ENCODE measurements at places on chromosomes 1 and 21.

GRCh38 chr1:90925928-90926869 lies 95.6 kb downstream of the ZNF644 start:
- DNase-seq = no peak

- no peak for DNase-seq
Observed at GRCh38 chr1:185039726-185040407, 5.5 kb upstream of the RNF2 start.

GRCh38 chr1:64948905-64949833 lies 17.2 kb downstream of the JAK1 start:
- DNase-seq = no peak

DNA sequence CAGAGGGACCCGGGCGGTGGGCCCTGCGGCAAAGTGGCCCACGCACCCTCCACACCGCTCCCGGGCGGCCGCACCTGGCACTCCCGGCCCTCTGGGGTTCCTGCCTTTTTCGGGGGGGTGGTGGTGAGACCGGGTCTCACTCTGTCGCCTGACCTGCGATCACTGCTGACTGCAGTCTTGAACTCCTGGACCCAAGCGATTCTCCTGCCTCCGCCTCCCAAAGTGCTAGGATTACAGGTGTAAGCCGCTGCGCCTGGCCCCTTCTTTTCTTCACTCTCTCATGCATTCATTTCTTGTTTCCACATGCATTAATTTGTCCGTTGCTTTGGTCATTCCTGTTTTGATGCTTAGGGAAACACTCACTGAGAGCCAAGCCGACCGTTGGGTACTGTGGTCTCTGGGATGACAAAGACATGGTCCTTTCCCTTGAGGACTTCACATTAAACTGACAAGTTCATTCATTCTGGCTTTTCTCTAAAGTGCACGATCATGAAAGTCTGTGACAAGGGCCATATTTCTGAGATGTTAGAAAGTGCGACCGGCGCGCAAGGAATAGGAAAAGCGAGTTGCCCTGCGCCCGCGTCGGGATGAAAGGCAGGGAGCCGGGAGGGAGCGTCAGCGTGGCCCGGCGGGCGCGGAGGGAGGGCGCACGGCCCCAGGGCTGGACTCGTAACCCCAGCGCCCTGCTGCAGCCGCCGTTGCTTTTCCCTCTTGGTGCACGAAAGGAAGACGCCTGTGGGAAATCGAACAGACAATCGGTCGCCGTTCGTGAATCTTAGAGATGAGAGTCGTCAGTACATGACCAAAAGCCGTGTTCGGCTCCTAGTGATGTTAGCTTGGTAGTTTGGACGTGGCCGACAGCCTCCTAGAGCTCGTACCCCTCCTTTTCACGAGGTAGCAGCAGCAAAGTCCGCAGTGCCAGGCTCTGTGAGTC lies 1.0 kb upstream of the MCOLN2 start:
- no peak for DNase-seq

DNA sequence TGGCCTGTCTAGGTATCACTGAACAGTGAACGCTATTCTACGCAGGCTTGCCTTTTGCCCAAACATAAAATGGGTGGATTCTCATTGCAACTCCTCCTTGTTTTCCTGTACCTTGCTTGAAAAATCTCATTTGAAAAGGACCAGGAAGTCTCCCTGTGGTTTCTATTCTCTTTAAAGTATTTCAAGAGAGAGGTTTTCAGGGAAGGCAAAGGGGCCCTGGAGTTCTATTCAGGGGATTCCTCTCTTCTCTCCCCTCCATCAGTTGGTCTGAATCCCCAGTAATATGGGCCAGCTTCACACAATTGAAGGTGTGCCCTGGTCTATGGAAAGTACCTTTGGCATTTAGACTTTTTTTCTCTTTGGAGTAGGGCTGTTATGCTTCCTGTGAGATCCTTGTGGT lies 311.3 kb downstream of the RGS7 start:
- DNase-seq = no peak

DNA sequence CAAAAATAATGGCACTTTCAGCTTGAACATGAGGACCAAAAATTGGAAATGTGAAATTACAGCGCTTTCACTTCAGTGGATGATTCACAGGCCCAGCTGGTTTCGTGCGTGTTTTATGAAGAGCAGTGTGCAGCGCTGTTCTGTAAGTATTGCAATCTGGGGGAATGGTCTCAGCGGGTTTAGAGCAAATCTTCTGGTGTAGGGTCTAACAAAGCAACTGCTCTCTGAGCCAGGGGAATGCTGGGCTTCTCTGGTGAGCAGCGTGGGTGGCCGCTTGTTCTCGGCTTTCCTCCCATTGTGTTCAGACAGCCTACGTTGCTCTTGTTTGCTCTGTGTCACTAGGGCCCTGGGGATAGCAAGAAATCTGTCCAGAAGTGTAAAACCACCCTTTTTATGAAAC lies 42.4 kb upstream of the GADD45A start:
- no peak for DNase-seq

- peak; percentile 15 for DNase-seq
Observed at GRCh38 chr21:14686466-14687267, 140.6 kb upstream of the SAMSN1 start.

DNA sequence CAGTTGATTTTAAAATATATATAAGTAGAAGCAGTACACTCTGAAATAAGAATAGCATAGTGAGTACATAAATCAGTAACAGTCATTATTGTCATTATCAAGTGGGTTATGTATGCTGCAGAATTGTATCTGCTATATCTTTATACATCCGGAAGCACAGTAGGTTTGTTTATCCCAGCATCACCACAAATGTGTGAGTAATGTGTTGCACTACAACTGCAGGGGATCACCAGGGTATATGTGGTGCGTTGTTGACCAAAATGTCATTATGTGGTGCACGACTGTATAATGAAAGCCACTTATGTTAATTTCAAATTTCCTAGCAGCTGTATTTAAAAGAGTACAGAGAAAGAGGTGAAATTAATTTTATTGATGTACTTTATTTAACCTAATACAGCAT lies 87.7 kb upstream of the GADD45A start:
- DNase-seq = peak; percentile 75

DNA sequence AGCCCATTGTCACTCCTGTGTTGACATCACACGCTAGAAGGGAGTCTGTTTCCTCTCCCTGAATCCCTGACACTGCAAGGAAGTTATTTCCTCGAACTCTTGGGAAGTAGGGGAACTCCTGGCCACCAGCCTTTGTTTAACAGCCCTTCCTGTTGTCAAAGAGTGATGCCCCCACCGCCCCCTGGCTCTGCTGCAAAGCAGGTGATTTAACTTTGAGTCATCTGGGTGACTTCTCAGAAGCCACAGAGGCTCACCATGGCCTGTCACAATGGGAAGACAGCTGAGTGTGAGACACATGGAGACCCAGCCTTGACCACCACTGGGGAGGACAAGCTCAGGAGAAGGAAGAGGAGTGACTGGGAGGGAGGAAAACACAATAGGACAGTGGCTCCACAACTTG lies 182.8 kb downstream of the PSMG1 start:
- no peak for DNase-seq

- no peak for DNase-seq
Observed at GRCh38 chr1:117817629-117818028, 111.8 kb downstream of the GDAP2 start.

- peak; percentile 47 for DNase-seq
Observed at GRCh38 chr21:37711836-37712568, 204.3 kb downstream of the KCNJ6 start.

GRCh38 chr1:190578526-190578925 lies 100.9 kb upstream of the BRINP3 start:
- no peak for DNase-seq

- DNase-seq = no peak
Observed at GRCh38 chr1:110896090-110896489, 23.1 kb downstream of the CD53 start.

DNA sequence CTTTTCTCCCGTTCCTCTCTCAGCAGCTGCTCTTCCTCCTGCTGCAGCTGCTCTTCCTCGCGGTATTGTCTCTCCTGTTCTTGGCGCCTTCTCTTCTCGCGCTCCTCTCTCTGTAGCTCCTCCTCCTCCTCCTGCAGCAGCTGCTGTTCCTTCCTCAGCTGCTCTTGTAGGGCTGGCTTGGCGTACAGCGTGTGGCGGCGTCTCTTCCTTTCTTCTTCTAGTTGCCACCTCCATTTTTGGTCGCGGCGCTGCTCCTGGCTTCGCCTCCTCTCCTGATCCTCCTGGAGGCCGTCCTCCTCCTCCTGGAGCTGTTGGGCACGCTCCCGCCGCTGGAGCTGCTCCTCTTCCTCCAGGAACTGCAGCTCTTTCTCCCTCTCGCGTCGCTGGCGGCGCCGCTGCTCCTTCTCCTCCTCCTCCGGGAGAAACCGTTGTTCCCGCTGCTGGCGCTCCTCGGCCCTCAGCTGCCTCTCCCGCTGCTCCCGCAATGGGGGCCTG lies 4.8 kb downstream of the TCHH start:
- peak; percentile 12 for DNase-seq

- DNase-seq = no peak
Observed at GRCh38 chr1:28343405-28343804, 14.6 kb downstream of the MED18 start.

DNA sequence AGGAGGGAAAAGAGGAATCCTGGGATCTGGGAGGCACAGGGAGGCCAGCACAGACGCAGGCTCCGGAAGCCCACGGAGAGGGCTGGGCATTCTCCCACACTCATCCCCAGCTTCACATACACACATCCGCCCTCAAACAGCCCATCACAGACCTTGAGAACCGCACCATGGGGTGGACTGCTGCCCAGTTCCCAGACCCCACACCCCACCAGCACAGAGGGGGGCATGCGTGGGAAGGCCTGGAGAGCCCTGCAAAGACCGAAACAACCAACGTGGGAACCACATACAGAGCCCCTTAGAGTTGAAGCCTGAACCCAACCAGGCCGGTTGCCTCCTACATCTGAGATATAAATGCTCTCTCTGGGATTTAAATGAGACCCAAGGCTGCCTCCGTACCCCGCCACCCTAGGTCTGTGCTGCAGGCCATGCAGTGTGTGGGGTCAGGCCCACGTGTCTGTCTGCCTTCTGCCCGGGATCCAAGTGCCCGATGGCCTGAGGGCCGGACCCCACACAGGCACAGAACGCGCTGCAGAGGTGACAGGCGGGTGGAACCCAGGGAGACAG lies 126.2 kb upstream of the COL6A1 start:
- no peak for DNase-seq

GRCh38 chr1:181112071-181112929 lies 23.8 kb downstream of the IER5 start:
- peak; percentile 16 for DNase-seq

- no peak for DNase-seq
Observed at GRCh38 chr1:198167436-198167934, 10.7 kb downstream of the NEK7 start.

DNA sequence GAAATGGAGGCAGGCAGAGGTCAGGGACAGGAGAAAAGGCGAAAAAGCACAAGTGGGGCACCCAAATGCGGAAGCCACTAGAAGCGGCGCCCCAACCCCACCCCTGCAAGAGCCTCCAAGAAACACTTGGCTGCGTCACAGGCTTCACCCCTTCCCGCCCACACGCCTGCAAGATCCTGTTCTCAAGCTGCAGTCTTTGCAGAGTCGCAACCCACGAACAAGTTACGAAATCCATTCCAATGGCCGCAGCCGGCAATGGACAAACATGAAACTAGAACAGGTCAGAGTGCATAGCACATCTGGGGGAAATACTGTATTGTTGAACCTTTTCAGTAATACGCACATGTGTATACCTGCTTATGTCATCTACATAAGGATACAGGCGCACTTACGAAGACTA lies 103.6 kb downstream of the PSMG1 start:
- DNase-seq = no peak

GRCh38 chr21:17640821-17641220 lies 28.1 kb upstream of the BTG3 start:
- no peak for DNase-seq

GRCh38 chr1:182061594-182061993 lies at the start of gene ZNF648:
Gene ZNF648, minus strand, starts transcription at chr1:182061712. Its CDS starts 3,702 bp downstream, at chr1:182058010.
- no peak for DNase-seq

- no peak for DNase-seq
Observed at GRCh38 chr1:107993920-107994319, 28.9 kb upstream of the VAV3 start.

DNA sequence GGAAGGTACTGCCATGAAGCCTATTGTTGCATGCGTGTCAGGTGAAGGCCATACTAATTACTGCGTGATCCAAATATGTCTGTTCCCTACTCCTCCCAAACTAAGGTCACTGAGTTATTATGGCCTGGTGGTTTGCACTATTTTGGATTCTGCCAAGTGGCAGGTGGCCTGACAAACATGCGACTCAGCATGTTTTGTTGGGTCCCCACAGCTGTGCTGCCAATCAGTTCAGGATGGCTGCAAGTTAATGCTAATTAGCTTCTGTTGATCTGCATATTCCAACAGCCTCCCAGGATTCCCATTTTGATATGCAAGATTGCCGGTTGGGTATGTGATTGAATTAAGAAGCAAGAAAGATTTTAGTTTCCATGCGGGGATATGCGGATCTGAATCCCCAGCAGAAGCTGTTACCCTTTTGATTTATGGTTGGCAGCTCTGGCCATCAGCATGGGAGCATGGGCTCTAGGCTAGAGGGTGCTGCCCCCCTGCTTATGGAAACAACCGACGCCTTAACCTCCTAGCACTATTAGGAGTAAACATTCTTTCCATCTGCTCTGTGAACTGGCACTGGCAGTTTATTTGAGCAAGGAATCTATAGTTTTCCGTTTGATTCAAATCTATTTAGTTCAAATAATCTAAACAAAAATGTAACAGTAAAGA lies 429.8 kb upstream of the C1orf87 start:
- DNase-seq = no peak

- DNase-seq = no peak
Observed at GRCh38 chr1:181097242-181097641, 8.7 kb downstream of the IER5 start.

DNA sequence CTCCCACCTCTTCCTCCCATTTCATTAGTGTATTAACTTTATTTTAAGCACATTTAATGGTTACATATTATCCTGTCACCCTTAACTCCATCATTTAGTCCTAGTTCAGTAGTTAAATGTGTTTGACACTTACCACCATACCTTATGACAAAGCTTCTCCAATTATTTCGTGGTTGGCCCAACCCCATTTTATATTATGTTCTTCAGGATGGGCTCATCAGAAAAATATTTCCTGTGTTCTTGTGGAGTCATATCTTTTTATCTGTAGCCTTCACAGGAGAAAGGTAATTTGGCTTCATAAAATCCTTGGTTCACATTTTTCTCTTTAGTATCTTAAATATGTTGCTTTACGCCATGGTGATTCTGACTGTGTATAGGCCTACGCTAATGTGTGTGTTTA lies 142.3 kb upstream of the COL6A1 start:
- DNase-seq = no peak

DNA sequence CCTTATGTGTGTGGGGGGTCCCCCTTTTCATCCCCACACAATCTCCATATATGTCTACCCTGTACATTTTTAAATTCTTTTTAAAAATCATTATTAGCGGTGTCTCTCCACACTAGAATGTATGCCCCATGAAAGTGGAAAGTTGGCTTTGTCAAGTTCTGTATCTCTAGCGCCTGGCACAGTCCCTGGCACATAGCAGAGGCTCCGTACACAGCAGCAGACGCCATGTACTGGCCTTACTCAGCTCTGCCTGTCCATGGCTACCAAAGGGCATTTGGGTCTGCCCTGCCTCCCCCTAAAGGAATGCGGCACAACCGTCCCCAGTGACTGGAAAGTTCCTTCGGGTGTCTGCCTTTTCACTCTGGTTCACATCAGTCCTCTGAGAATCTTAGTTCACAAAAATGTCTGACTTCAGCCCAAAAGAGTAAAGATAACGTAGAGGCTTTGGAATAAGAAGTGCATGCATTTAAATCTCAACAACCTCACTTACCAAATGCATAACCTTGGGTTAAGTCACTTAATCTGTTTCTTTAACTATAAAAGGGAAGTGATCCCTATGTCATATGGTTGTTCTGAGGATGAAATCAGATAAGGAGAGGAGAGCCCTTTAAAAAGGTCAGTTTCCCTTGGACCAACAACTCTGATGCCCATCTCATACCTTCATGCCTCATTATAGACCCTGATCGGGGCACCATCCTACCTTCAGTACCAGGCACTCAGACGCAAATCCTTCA lies 61.1 kb downstream of the CD46 start:
- DNase-seq = no peak
